ENCODE measurements at places on chromosomes 3 and 15. TPM values are rescaled to one million over a fixed set of nuclear protein-coding genes. Genes with fewer than 3 reads are reported as not detected.

TRPM1 gene
- total RNA-seq: not detected

DNA sequence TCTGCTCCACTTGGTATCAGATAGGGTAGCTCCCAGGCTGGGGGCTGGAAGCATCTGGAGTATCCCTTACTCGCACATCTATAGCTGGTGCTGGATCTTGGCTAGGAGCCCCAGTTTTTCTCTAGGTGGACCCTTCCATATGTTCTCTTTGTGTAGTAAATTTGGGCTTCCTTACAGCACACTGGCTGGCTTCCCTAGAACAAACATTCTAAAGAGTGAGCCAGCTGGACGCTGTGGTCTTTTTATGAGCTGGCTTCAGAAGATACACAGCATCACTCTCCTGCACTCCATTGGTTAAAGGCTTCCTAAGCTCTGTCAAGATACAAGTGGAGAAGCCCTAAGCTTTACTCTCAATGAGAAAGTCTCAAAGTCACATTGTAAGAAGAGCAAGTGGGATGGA is 322.1 kb downstream of the WDR72 start:
- DNase-seq: no peak

GRCh38 chr3:13164893-13165492 is 91.8 kb upstream of the IQSEC1 start:
- no peak for DNase-seq

DNA sequence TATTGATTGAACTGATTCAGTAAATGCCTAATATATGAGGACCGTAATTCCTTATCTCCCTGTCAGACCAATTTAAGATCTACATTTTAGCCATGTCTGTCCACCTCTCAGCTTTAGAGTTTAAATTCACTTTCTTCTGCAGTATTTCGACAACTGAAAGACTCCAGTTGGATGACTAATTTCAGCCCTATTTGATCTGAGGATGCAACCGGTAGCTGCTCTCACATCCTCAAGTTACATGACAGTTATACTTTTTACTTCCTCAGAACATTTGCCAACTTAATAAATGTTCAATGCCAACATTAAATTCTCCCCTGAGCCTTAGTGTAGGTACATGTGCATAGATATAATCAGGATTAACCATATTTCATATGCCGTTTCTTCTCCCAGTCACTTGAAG is 2.5 kb upstream of the HHLA2 start:
- DNase-seq: no peak

DNA sequence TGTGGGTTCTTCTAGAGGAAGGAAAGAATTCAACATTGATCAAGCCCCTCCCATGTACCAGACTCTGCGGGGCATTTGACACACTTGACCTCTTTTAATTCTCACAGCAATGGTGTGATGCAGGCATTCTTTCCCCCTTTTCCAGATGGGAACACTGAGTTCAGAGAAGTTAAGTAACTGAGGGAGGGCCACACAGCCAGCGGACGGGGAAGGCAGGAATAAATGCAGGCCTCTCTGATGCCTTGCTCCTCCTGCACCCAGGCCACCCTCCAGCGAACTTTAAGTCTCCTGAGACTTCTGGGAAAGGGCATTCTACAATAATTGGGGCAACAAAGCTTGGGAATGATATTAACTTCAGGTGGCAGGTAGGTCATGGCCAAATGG is 227.4 kb downstream of the UACA start:
- no peak for DNase-seq
